ENCODE measurements at places on chromosomes 1 and 21. TPM values are rescaled to one million over a fixed set of nuclear protein-coding genes. Genes with fewer than 3 reads are reported as not detected.

GSTM1 gene
- not detected for total RNA-seq

GNB1 gene
- 112 TPM for total RNA-seq

ANKRD34A gene
- not detected for total RNA-seq

FCGR3A gene
- not detected for total RNA-seq

NUP210L gene
- not detected for total RNA-seq

TRIM46 gene
- not detected for total RNA-seq
